ENCODE measurements at places on chromosomes 4 and X. TPM values are rescaled to one million over a fixed set of nuclear protein-coding genes. Genes with fewer than 3 reads are reported as not detected.

DNA sequence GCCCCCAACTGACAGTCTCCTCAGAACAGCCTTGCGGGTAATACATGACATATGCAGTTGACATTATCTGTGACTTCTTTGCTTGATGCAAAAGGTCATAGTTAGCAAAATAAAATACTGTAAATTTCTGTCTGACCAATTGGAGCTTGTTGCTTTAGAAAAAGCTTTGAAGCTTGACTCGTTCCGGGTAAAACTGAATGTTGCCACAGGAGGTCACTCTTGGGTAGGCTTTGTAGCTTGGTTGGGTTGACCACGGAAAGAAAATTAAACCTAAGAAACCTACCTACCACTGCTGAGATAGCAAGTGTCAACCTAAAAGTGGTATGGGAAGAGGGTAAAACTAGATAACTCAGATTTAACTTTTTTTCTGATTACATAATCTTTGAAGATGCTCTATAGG is 23.2 kb downstream of the PRPS2 start:
- DNase-seq: peak; percentile 46

- no peak for DNase-seq
These were observed 189.9 kb upstream of the NWD2 start for GRCh38 chr4:37054531-37055077.

GRCh38 chr4:176641237-176641636 is 151.5 kb downstream of the VEGFC start:
- peak; percentile 13 for DNase-seq

DNA sequence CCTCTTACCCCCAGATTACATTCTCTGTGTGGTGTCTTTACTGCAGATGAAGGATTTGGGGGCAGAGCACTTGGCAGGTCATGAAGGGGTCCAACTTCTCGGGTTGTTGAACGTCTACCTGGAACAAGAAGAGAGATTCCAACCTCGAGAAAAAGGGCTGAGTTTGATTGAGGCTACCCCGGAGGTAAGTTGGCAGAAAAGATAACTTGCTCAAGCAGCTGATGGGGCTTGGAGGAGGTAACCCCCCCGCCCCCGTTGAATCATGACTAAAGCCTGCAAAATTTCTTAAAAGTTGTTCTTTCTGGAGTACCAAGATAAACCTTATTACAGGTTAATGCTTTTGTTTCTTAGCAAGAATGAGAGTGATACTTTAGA is 1.5 kb downstream of the CCNG2 start:
- DNase-seq: no peak

GRCh38 chr4:175988511-175988910 is 77.1 kb upstream of the WDR17 start:
- no peak for DNase-seq

GRCh38 chr4:183438458-183439113 is 5.8 kb upstream of the CDKN2AIP start:
- DNase-seq: peak; percentile 100

DNA sequence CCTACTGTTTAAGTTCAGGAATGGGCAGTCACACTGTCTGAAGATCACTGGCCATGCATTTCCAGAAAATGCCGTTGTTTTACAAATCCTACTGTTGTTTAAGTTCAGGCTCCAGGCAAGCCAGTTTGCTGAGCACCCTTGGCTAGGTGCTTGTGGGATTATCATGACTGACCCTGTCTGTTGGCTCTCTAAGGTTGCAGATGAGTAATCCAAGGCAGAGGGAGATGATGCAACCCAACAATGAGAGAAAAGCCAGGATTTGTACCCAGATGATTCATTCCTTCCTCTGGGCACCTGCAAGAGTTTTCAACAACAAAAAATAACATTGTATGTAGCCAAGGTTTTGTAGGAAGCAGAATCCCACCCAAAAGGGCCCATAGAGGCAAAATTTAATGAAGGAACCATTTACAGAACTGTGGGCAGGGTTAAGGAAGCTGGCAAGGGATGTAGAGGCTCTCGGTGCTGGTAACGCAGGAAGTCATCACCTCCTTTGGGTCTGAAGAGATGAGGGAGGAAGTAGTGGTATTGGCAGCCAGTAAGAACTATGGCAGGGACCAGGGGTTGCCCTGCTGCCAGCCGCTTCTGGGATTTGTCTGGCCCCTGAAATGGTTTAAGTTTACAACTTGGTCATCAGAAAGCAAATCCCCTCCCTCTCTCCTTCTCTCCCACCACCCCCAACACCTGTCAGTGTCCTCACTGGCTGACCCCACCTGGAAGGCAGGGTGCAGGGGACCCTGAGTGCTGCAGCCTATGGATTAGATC is 54.8 kb downstream of the MSX1 start:
- DNase-seq: peak; percentile 83

- DNase-seq: no peak
These were observed 68.6 kb downstream of the BMP15 start for GRCh38 chrX:50978920-50979682.

GRCh38 chr4:48340965-48341775 is at the start of gene SLAIN2:
SLAIN2 (plus strand) TSS chr4:48341529; CDS start chr4:48341740, 211 bp downstream.
- DNase-seq: peak; percentile 88

- no peak for DNase-seq
These were observed 58.3 kb upstream of the PLAC1 start for GRCh38 chrX:134716620-134717012.

GRCh38 chrX:40095583-40096394 is 2.0 kb downstream of the BCOR start:
- DNase-seq: no peak

DNA sequence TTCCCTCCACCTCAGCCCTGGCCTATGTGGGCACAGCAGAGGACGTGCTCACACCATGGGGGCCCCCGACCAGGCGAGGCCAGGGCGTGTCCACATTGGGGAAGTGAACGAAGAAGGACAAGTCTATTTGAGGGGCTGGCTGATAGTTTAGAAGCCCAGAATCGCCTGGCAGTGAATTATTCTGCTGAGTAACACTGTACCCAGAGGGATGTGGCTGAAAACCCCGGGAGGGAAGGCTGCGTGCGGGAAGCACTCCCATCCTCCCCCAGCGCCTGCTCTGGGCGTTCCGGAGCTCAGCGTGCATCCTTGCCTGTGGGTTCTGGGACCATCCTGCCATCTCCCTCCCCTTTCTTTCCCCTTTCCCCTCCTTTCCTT is 66.6 kb downstream of the TRMT44 start:
- no peak for DNase-seq

DNA sequence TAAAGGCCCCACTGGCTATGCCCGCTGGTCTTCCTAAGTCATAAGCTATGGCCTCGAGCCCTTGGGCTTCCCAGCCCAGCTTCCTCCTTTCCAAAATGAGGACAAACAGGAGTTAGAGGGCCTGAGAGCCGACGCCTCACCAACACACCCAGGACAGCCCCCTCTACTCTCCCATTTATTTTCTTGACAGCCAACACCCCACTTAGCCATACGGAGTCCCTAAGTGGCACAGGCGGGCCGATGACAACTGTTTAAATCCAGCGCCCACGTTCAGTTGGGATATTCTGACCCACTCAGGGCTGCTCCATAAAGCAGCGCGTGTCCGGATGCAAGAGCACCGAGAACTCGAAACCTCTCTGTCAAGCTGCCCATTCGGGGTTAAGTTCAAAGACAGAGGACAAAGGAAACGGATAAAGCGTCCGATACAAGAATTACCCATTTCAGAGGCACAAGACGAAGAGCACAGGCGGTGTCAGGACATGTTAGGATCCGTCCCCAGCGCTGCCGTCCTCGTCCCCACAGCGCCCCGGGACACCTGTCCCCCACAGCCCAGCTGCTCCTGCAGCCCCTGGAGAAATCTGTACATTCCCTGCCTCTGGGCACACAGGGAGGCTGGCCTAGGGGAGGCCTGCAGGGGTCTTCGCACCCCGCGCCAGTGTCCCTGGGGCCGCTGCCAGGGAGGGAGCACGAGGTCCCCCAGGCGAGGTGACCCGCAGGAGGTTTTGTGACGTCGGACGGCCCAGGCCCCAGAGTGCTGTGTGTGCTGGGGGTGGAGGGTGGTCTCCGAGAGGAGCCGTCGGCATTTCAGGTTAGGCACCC is 1.2 kb downstream of the PRKX start:
- DNase-seq: no peak

- no peak for DNase-seq
These were observed 1.9 kb downstream of the BCORL1 start for GRCh38 chrX:129984111-129984958.

GRCh38 chr4:134471569-134471968 is 270.0 kb upstream of the PABPC4L start:
- no peak for DNase-seq

GRCh38 chr4:39103291-39103690 is 41.3 kb downstream of the KLHL5 start:
- DNase-seq: no peak

- DNase-seq: no peak
These were observed 127.6 kb upstream of the GATB start for GRCh38 chr4:151888367-151888866.

DNA sequence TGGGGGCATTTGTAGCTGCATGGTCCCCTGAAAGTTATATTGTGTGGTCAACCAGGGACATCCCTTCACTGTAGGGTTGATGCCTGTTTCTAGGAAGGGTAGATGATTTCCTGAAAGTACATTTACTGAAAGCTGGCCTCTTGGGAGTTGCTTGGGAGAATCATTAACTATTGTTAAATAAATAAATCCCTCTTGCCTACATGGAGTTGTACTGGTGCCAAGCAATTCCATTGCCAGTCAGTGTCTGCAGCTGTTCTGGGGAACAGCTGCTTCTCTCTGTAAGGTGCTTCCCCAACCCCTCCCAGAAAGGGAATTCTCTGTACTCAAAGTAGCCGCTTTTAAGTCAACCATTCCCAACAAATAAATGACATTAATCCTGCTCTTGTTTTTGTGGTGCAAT is 51.1 kb downstream of the C4orf51 start:
- no peak for DNase-seq

DNA sequence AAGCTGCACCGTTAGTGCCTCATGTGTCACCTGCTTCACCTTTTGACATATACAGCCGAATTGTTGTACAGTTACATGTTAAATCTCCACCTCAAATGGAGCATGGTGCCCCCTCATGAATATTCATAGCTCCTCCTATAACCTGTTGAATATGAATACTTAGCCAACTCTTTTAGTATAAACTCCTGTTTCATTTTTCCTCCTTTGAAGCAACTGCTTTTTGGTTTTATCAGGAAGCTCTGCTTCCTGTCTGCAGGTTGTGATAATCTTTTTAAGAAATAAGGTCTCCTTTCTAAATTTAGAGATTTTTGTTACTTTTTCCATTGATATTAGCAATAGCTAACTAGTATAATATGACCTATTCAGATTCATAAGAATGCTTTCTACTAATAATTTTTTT is 1429.2 kb upstream of the AGA start:
- no peak for DNase-seq

DNA sequence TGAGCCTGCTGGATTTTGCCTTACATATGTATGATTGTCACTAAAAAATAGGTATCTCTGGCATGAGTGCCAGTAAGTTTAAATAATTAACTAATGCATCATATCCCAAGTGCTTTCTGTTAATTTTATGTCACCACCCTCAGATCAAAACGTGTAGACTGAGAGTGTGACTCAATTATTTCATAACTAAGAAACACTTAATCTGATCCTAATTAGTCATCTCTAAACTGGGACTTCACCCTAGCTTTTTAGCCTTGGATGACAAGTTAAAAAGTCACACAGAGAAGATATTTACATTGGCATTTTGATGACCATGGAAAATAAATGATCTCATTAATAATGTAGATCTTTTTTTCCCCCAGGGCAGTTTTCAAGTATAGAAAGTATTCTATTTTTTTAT is 23.1 kb upstream of the SLC6A14 start:
- peak; percentile 85 for DNase-seq

DNA sequence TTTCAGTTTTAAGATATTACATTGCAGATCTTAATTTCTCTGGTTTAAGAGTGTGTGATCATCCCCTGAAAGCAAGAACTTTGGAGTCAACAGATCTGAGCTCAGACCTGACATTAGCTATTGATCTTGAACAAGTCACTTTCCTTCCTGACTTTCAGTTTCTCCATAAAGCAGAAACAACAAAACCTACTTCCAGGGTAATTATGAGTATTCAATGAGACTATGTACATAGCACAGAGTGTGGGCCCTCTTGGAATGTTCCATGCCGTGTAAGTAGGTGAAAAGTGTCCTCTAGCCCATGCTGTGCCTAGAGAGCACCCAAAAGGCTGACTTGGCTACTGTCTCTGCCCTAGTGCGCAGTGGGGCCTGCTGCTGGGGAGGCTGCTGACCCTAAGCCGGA is 188.0 kb upstream of the RPL34 start:
- no peak for DNase-seq

GRCh38 chr4:148253768-148254167 is 188.4 kb downstream of the NR3C2 start:
- DNase-seq: no peak

DNA sequence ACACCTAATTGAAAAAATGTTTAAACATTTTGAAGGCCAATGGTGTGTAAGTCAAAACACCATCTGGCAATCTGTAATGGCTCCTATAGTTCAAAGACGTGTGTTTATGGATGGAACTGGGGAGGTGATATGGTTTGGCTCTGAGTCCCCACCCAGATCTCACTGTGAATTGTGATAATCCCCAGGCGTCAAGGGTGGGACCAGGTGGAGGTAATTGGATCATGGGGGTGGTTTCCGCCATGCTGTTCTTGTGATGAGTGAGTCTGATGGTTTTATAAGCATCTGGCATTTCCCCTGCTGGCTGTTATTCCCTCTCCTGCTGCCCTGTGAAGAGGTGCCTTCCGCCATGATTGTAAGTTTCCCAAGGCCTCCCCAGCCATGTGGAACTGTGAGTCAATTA is 52.2 kb downstream of the ADRA2C start:
- DNase-seq: no peak

- peak; percentile 50 for DNase-seq
These were observed 32.7 kb upstream of the AMBN start for GRCh38 chr4:70559211-70559830.

GRCh38 chrX:67692246-67692645 is 148.4 kb downstream of the AR start:
- DNase-seq: peak; percentile 41

LPAR4 gene
- not detected for total RNA-seq

XPNPEP2 gene
- total RNA-seq: not detected

HELT gene
- not detected for total RNA-seq

CCKAR gene
- total RNA-seq: not detected

MAGEB10 gene
- not detected for total RNA-seq

SMIM31 gene
- total RNA-seq: not detected

CXCL11 gene
- total RNA-seq: not detected

TRAPPC2 gene
- 14.1 TPM for total RNA-seq

HGFAC gene
- total RNA-seq: not detected

ITM2A gene
- 1.8 TPM for total RNA-seq

CT45A2 gene
- not detected for total RNA-seq

SOX3 gene
- not detected for total RNA-seq

SLC4A4 gene
- 0.13 TPM for total RNA-seq

MGARP gene
- 0.13 TPM for total RNA-seq

GABRQ gene
- under 0.01 TPM for total RNA-seq

P2RY10 gene
- total RNA-seq: not detected

CYTL1 gene
- not detected for total RNA-seq

Measured in bronchial epithelial cell (primary cell).